ENCODE measurements at places on chromosomes 3 and 15.
A peak's percentile ranks its signal among the peaks of the same experiment; 100 is the strongest.

GRCh38 chr3:141553055-141553454, 66.2 kb downstream of the RASA2 start:
- no peak for DNase-seq

GRCh38 chr3:4656059-4656458, 162.9 kb downstream of the ITPR1 start:
- no peak for DNase-seq

- peak; percentile 57 for DNase-seq
These were observed 361.0 kb downstream of the SHQ1 start for GRCh38 chr3:72487078-72487765.

DNA sequence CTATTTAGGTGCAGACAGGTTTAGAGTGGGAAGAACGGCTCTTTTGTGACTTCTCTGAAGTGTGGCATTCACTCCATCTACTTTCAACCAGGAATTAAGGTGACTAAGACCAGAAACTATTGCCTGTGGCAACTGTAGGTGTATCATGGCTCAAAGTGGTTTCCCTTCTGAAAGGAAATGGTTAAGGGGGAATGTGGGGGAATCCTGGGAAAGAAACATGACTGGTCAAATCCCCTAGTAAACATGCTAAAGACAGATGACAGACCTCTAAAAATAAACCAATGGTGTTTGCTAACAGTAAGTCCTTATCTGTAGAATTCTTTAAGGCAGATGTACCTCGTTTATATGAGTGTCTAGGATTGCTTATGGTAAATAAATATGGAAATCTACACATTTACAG, 56.9 kb downstream of the MEGF11 start:
- no peak for DNase-seq

DNA sequence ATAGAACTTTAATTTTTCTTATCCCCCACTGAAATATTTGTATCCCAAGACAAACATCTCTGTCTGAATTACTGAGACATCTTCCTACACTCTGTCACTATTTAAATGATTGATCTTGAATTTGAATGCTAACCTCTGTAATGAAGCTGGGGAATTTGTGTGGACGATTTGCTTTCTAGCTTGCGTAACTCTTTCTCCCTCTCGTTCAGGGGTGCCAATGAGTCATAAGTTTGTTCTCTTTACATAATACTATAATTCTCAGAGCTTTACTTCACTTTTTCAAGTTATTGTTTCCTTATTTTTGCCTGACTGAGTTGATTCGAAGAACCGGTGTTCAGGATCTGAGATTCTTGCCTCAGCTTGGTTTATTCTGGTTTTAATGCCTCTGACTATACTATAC, 783.3 kb upstream of the CADM2 start:
- DNase-seq = no peak

GRCh38 chr3:127825756-127826155, 3.4 kb upstream of the MGLL start:
- DNase-seq = no peak

DNA sequence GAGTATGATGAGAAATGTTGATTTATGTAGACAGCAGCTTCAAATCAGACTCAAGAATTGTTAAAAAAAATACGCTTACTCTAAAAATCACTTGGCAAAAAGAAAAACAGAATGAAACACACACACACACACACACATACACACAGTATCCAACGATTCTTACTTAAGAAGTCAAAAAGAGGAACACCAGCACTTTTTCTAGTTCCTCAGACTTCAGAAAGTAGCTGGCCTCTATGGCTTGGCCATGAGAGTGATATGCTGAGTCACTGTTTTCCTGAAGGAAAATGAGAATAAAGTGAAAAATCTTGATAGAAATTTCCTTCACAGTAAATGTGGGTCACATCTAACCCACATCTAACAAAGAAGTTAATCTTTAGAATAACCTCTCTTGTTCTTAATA, 22.1 kb downstream of the CNTN3 start:
- DNase-seq = no peak

GRCh38 chr3:9231006-9231405, 18.4 kb downstream of the SRGAP3 start:
- DNase-seq = no peak

GRCh38 chr3:126354776-126355175, 2.4 kb downstream of the KLF15 start:
- no peak for DNase-seq

GRCh38 chr3:189500798-189501495, 130.2 kb upstream of the TP63 start:
- DNase-seq = no peak

DNA sequence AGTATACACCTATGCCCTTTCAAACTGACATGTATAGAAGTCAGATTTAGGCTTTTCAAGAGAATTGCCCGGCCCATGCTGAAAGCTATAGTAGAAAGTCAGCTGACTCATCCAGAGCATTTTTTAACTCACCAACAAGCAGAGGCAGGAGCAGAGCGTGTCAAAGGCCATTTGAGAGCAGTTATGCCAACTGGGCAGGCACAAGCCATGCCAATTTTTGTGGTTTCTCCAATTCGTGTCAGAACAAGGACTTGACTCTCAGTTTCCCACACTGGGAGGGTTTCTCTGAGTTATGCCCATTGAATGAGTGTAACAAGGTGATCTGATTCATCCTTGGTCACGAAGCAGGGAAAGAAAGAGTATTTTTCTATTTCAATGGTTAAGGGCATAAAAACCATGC, 403.3 kb upstream of the THBS1 start:
- DNase-seq = no peak

- no peak for DNase-seq
These were observed 996 bp upstream of the XIRP1 start for GRCh38 chr3:39193391-39193790.

DNA sequence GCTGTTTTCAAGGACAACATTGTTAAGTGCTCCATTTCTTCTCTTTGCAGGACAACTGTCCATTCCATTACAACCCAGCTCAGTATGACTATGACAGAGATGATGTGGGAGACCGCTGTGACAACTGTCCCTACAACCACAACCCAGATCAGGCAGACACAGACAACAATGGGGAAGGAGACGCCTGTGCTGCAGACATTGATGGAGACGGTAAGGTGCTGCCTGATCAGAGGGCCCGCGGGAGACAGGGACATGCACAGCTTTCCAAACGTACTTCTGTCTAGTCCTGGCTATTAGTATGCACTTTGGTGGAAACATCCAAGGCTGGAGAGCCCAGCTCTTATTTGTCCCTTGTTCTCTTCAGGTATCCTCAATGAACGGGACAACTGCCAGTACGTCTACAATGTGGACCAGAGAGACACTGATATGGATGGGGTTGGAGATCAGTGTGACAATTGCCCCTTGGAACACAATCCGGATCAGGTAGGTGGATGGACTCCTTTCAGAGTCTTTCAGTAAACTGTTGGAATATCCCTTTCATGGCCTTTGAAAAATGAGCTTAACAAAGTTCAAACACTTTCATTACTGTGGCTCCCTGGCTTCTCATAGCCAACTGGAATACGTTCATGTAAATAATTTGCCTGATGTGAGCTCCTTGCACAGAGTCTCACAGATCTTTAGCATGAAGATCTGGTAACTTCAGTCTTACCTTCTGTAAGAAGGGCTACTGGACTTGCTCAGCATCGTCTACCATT, 10.4 kb downstream of the THBS1 start:
- DNase-seq = no peak

DNA sequence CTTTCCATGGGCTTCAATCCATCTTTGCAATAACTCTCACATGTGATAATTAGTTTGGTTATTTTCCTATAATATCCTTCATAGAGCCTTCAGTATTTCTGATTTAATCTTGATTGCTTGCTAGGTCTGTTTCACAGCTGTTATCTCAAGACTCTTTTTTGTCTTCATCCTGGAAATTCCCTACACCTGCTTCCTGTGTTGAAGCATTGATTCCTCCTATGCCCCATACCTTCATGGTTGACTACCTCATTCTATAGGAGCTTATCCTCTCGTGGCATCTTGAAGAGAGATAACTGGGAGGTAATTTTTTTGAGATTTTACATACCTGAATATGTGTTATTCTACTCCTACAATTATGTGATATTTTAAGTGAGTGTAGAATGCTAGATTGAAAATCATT, 26.7 kb downstream of the PIK3CA start:
- no peak for DNase-seq

- no peak for DNase-seq
These were observed 554.0 kb downstream of the NSUN3 start for GRCh38 chr3:94616833-94617232.

DNA sequence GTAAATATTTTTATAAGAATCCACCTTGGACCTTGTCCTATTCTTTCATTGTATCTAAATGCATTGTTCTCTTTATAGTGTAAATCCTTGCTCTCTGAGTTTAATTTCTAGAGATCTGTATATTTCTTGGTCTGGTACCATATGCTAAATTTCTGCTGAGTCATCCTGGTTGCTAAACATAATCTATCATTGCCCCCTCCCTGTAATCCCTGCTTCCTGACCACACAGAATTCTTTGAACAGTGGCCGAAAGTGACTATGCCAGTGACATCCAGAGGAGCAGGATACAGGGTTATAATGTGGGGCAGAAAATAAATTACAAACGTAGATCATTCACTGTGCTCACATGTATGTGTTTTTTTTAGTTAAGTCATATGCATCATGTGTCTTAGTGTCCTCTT, 143.1 kb downstream of the DIPK2A start:
- no peak for DNase-seq

DNA sequence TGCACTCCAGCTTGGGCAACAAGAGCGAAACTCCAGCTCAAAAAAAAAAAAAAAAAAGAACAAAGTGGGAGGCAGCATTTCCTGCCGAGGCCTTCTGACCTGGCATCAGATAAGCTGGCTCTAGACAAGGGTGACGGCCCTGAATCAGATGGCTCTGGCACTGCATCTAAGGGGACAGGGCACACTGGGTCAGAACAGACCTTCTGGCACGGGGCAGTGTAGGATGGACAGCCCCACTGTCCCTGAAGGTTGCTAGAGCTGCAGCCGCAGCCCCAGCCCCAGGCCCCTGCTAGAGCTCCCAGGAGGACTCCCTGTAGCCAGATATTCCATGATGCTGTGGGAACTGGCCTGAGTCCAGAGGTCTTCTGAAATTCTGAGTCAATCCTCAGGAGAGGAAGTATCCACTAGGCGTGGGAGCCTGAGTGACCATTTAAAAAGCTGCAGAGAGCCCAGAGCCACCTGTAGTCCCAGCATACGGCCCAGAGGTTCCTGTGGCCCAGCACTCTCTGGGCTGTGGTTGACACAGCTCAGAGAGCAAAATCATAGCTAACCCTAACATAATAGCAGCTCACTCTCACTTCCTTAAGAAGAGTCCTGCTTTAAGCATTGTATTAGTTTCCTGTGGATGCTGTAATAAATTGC, 69.2 kb upstream of the MFGE8 start:
- no peak for DNase-seq

DNA sequence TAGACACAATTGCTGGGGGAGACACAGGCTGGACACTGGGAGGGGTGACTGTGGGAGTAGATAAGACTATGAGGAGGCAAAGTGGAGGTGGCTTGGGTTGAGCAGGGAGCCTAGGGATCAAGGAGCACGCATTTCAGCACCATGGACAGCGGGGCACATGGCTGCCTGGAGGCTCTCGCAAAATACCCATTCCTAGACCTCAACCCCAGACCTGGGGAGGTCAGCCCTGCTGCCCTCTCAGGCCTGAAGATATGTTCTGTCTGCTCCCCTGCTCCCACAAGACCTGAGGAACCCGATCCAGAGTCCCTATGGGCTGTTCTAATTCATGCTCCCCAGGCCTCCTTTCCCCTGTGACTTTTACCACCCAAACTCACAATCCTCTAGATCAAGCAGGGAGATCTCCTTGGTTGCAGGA, 16.0 kb upstream of the CPEB1 start:
- DNase-seq = peak; percentile 57

GRCh38 chr3:134768837-134769236, 26.2 kb upstream of the EPHB1 start:
- no peak for DNase-seq

DNA sequence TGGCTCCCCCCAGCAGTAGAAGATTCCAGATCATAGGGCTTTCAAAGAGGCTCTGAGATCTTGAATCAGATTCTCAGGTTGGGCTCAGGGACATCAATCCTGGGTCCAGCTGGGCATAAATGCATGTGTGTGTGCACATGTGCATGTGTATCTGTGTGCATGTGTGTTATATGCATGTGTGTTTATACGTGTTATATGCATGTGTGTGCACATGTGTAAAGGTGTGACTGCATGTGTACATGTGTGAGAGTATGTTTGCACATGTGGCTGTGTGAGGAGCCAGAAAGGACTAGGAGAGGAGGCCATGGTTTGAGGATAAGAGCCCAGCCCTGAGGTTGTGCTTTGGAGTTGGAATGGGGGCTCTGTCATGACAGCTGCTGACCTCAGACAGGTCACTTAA, 1.8 kb upstream of the MAPKAPK3 start:
- no peak for DNase-seq

GRCh38 chr15:48307586-48307985, 23.6 kb upstream of the DUT start:
- no peak for DNase-seq

DNA sequence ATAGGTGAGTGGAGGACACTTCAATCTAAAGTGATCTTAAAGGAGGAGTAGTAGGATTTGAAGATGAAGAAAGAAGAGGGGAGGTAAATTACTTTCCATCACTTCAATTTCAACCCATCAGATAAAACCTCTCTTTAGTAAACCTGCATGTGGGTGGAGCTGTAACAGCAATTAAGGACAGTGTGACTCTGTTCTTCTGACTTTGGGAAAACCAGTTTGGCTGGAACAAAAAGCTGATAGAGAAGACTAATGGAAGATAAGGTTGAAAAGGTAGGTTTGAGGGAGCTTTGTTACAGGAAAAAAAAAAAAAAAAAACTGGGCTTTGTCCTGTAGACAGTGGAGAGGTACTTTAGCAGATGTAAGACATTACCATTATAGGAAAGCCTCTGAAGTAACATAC, 4.5 kb upstream of the GSK3B start:
- DNase-seq = no peak

- DNase-seq = no peak
These were observed 93.7 kb upstream of the TSC22D2 start for GRCh38 chr3:150314248-150315004.

GRCh38 chr3:184846496-184846895, 34.5 kb downstream of the VPS8 start:
- DNase-seq = no peak

- no peak for DNase-seq
These were observed 37.6 kb upstream of the ZNF710 start for GRCh38 chr15:89963301-89964231.

- no peak for DNase-seq
These were observed 768.5 kb upstream of the CFAP20DC start for GRCh38 chr3:59818033-59818918.

- no peak for DNase-seq
These were observed 34.9 kb upstream of the POU1F1 start for GRCh38 chr3:87311309-87311708.
